Activated CD8-positive, alpha-beta T cell treated with anti-CD3 and anti-CD28 coated beads for 36 hours (primary cell): ENCODE measurements at places on chromosomes 11 and 22. TPM values are rescaled to one million over a fixed set of nuclear protein-coding genes. Genes with fewer than 3 reads are reported as not detected.

Gene FTH1
- total RNA-seq: 729 TPM

GRCh38 chr11:94450048-94450447 lies 43.6 kb downstream of the MRE11 start:
- no peak for DNase-seq
- no peaks in the 10 kb centered on the region for H3K27me3 ChIP-seq
- peaks cover 22% of the 10 kb centered on the region for H3K36me3 ChIP-seq
- no peaks in the 10 kb centered on the region for H3K4me1 ChIP-seq
- no peak overlapping the region for H3K27ac ChIP-seq

DNA sequence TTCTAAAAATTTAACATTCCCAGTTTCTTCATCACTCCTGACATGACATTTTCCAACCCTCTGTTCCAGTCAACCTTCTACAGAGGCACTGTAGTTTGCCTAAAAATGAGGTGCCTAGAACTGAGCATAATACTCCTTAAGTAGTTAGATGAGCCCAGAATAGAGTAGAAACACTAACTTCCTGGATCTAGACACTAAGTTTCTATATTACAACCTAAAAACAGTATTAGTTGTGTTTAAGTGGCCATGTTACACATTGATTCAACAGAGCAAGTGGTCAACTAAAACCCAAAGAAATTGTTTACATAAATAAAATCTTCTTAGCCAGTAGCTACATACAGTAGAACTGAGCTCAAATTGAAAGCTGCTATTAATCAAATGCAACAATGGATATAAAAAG lies 1.3 kb downstream of the HPS5 start:
- no peak overlapping the region for H3K27ac ChIP-seq
- no peak for DNase-seq
- peaks cover 23% of the 10 kb centered on the region for H3K36me3 ChIP-seq
- H3K27me3 ChIP-seq: no peaks in the 10 kb centered on the region
- H3K4me3 ChIP-seq: peak overlapping the region; percentile 90
- H3K4me1 ChIP-seq: peaks cover 52% of the 10 kb centered on the region

Gene NCAM1
- total RNA-seq: 0.47 TPM

- H3K4me3 ChIP-seq: no peak overlapping the region
- H3K4me1 ChIP-seq: no peaks in the 10 kb centered on the region
- H3K27me3 ChIP-seq: no peaks in the 10 kb centered on the region
- peak; percentile 84 for DNase-seq
Measured at GRCh38 chr22:24230911-24231656, 13.8 kb downstream of the GGT5 start.

Gene FOLH1
- total RNA-seq: not detected

Gene FOLR2
- total RNA-seq: not detected

- no peak for DNase-seq
- H3K4me3 ChIP-seq: no peak overlapping the region
- H3K27me3 ChIP-seq: peaks cover 2% of the 10 kb centered on the region
- no peaks in the 10 kb centered on the region for H3K36me3 ChIP-seq
Measured at GRCh38 chr11:59528711-59529110, 17.4 kb downstream of the OR4D9 start.

Gene PATE2
- not detected for total RNA-seq

Gene TECTA
- total RNA-seq: 0.16 TPM

Gene SCYL1
- total RNA-seq: 76.8 TPM

DNA sequence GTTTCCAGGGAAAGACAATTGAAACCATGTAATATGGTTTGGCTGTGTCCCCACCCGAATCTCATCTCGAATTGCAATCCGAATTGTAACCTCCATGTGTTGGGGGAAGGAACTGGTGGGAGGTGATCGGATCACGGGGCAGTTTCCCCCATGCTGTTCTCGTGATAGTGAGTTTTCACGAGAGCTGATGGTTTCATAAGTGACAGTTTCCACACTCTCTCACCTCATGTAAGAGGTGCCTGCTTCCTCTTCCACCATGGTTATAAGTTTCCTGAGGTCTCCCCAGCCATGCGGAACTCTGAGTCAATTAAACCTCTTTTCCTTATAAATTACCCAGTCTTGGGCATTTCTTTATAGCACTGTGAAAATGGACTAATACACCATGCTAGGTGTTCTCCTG lies 148.3 kb upstream of the CADM1 start:
- DNase-seq: no peak
- H3K4me1 ChIP-seq: no peaks in the 10 kb centered on the region
- peaks cover 5% of the 10 kb centered on the region for H3K27me3 ChIP-seq
- no peak overlapping the region for H3K27ac ChIP-seq
- H3K36me3 ChIP-seq: no peaks in the 10 kb centered on the region

DNA sequence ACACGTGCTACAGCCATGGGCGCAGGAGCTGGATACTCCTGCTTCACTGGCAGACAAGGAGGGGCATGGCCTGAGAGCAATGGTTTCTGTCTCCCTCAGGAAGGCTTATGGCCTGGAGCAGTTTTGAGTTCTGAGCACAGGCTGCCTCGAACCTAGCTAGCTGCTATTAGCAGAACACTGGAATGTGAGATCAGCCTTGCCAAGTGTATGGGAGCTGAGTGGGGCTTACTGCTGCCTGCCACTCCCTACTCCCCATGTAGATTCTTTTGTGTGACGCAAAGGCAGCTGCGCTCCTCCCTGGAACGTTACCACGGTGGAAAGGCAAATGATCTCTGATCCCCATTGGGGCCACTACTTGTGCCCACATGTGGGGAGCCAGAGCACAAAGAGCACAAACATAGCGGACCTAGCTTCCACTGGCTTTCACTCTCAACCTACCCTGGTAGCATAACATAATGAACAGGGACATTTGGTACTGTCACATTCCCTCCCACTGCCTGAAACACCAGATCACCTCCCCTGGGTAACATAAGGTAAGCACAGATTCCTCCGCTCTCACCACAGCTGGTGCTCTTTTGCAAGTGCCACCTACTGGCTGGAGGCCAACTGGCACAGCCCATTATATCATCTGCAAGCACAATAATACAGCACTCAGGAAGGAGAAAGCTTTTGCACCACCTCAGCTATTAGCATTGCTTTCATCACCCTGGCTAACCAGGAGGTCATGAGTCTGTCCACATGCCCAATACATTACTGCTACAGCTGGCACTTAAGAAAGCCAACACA lies 84.6 kb upstream of the GUCY1A2 start:
- H3K27ac ChIP-seq: no peak overlapping the region
- H3K36me3 ChIP-seq: no peaks in the 10 kb centered on the region
- no peak for DNase-seq
- no peaks in the 10 kb centered on the region for H3K27me3 ChIP-seq
- H3K4me3 ChIP-seq: no peak overlapping the region

Gene CD59
- total RNA-seq: 36.1 TPM

DNA sequence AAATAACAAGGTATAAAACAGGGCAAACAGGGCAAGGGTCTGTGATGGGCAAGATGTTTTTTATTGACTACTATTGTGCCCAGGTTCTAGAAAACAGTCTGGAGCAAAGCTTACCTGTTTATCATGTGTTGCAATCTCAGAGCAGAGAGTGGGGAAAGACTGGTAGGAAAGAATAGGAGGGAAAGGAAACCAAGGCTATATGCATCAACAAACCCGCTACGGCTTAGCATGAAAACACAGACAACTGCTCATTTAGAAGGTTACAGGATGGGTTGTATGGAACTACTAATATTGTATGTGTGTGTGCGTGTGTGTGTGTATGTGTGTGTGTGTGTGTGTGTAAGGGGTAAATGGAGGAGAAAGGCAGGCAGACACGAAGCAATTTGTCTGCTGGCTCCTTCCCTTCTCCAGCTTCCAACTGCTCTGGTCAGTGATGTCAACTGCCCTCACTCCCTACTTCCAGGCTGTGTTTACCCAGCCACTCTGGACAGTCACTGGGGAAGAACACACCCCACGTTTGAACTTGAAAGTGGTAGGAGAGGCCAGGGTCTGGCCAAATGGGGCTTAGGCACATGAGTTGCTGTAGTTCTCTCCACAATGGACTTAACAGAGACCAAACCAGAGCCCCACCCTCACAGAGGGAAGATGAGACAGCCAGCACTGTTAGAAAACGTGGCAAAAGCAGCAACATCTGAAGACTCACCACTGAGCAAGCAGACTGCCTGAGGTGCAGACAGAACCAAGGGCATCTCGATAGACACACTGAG lies 47.0 kb downstream of the GAB2 start:
- H3K4me3 ChIP-seq: no peak overlapping the region
- H3K27ac ChIP-seq: no peak overlapping the region
- H3K27me3 ChIP-seq: no peaks in the 10 kb centered on the region
- DNase-seq: no peak
- no peaks in the 10 kb centered on the region for H3K36me3 ChIP-seq
